Stimulated activated CD8-positive, alpha-beta memory T cell treated with anti-CD3 and anti-CD28 coated beads, Interleukin-7, amount 100 ng/mL, for 4 hours (primary cell): ENCODE measurements at places on chromosomes 6 and 20.

DNA sequence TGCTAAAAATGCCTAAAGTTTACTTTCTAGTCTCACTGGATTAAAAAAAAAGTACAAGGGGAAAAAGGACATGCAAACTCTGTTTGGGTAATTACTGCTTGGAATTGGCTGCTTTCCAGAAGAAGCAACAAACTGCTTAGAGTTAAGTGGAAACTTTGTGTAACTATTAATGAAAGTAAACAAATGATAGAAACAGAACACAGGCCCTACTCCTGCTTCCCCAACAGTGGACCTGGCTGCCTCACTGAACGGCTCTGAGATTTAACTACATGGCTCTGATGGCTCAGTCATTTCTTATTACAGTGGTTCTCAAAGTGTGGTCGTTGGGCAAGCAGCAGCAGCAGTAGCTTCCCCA, 108.5 kb downstream of the MAN1A1 start:
- no peak for DNase-seq

- DNase-seq: no peak
Measured at GRCh38 chr20:19992996-19993908, 23.9 kb upstream of the NAA20 start.

GRCh38 chr6:119250036-119250435, 99.5 kb downstream of the MAN1A1 start:
- DNase-seq: no peak

DNA sequence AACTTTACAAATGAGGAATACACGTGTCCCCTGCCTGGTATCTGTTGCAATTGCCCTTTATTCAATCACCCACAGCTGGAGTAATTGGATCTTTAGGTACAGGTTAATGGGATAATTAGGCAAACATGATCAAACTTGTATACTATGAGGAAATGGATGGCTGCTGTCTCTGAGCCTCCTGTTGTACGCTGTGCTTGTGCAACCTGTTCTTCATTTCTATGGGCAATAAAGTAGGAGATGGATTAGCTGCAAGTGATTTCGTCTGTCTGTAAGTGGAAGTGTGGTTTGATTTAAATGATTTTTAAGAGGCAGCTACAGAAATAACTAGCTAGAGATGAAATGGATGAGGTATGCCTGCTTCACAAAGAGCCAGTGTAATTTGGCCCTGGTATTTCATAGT, 474.1 kb downstream of the RNF144B start:
- DNase-seq: no peak

GRCh38 chr6:53066077-53066417, 843 bp downstream of the FBXO9 start:
- DNase-seq: peak; percentile 12

- DNase-seq: no peak
Measured at GRCh38 chr20:63036291-63036690, 29.5 kb upstream of the BHLHE23 start.

GRCh38 chr20:20741087-20742045, 28.9 kb upstream of the RALGAPA2 start:
- no peak for DNase-seq

DNA sequence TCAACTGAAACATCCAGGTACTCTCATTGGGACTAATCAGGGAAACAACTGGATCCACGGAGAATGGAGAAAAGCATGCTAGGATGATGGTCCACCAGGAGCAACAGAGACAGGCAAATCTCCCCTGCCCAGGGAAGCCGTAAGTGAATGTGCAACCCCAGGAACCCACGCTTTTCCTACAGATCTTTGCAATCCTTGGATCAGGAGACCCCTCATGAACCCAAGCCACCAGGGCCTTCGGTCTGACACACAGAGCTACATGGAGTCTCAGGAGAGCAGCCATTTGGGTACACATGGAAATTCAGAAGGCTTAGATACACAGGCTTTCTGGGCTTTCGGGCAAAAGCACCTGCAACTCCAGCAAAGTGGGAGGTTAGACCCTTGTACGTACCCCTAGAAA, 122.1 kb upstream of the PTCHD4 start:
- no peak for DNase-seq

- peak; percentile 6 for DNase-seq
Measured at GRCh38 chr6:161273274-161273751, 548 bp downstream of the AGPAT4 start.

DNA sequence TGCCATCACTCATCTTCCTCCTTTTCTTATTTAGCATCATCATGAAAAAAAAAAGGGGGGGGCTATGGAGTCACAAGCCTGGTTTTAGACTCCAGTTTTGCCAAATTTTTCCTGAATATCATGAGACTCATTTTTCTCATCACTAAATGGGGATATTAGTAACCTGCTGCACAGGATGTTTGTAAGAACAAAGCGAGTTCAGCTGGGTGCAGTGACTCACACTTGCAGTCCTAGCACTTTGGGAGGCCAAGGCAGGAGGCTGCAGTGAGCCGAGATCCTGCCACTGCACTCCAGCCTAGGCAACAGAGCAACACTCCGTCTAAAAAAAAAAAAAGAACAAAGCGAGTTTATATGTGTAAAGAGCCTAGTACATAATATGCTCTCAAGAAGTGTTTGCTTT, 82.8 kb downstream of the TFAP2A start:
- DNase-seq: no peak

GRCh38 chr6:16623029-16623653, 138.1 kb downstream of the ATXN1 start:
- DNase-seq: no peak

DNA sequence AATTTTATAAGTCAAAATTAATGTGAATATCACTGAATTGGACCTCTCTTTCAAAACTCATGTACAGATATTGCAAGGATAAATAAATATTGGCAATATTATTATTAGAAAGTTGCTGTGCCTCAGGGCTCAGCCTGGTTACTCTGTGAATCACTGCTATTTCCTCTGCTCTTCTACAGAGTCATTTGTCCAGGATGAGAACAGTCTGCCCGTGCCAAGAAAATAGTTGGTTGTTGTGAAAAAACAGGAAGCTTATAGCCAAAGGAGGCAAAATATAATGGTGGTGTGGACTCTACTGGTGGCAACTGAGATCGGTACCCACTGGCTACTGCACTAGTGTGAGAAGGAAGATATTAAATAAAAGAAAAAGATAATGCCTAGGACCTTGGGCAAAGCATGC, 93.6 kb downstream of the RIMS1 start:
- DNase-seq: no peak

DNA sequence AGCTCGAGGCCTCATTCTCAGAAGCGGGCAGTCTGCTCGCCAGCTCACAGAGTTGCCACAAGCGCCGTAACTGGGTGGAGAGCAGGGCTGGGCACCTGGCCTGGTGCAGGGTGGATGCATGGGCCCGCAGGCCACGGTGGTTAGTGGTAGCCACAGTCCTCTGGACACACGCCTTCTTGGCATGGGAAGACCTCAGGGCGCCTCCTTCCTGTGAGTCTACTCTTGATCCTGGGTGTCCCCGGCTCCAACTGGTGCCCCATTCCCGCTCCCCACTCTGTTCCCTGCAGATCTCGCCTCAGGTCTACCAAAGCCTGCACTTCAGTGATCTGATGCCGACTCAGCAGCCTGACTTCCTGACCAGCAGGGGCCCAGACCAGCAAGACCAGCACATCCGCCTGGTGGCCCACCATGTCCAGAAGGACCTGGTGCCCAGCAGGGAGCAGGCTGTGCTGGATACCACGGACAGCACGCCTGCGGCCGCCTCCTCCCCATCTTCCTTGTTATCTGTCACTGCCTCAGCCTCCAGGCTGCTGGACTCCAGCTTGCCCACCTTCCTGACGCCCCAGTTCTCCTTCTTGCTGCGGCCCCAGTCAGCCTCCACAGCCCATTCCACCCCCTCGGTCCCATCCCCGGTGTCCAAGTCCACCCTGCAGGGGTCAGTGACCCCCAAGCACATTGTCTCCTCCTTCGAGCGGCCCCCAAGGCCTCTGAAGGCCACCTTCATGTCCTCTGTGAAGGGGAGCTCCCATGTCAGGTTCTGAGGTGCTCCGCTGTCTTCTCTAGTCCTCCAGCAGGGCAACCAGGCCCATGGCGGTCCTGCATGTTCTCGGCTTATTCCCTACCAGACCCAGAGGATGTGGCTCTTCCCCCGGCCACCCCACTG, 43.1 kb downstream of the SUN5 start:
- DNase-seq: no peak

DNA sequence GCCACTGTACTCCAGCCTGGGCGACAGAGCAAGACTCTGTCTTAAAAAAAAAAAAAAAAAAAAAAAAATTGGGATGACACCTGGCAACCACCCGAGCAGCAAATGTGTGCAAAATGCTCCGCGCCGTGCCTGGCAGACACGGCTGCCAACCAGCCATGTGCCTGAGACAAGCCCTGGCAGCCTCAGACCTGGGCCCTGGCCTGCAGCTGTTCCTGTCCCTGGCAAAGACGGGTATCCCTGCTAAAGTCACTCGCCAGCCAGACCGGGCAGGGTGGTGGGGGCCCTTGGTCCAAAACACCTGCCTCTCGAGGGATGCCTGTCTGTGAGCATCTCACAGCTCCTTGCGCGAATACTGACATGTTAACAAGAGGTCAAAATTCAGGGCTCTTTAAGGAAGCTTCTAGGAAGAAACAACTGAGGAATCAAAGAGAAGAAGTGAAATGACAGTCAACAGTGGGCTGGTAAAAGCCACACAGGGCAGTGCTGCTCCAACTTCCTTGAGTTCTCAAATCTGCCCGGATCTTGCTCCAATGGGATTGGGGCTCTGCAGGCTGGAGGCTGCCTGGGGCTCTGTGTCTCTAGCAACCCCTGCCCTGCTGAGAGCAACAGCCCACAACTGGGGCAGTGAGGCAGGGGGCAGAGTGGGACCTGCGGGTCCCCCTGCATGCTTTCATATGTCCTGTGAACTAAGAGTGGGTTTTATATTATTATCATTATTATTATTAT, 53.4 kb downstream of the SYTL3 start:
- DNase-seq: no peak

- DNase-seq: no peak
Measured at GRCh38 chr6:45614488-45615285, 237.0 kb upstream of the SUPT3H start.

- DNase-seq: no peak
Measured at GRCh38 chr6:160256445-160256844, 2.2 kb downstream of the SLC22A2 start.

- no peak for DNase-seq
Measured at GRCh38 chr20:31808481-31808880, 10.7 kb upstream of the MYLK2 start.

DNA sequence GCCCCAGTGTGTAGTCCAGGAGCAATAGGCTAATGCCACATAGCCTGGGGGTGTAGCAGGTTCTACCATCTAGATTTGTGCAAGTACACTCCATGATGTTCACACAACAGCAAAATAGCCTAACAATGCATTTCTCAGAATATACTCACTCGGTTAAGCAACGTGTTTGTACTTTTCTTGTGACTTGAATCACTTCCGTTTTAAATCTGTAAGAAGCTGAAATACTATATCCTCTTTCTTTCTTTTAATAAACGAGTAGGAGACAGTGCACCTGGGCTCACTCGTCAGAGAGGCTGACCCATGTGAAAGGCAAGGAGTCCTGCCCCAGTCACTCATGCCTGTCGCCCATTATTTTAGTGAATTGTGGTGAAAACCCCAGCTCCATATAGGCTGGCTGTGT, 201.6 kb downstream of the FOXA2 start:
- no peak for DNase-seq

DNA sequence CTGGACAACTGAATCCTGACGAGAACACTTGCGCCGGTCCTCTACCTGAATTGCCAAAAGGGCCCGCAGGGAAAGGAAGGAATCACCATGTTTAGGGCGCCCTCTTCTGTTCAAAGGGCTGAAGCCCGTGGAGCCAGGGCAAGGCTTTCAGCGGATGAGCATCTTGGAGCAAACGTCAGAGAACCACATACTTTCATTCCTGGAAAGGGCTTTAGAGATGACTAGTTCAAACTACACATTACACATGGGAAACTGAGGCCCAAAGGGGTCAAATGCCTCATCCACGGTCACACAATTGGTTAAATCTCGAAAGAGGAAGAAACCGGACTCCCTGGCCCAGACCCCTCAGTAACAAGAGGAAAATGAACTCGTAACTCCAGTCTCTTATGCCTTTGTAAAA, 11.5 kb upstream of the ZNF133 start:
- DNase-seq: peak; percentile 21

DNA sequence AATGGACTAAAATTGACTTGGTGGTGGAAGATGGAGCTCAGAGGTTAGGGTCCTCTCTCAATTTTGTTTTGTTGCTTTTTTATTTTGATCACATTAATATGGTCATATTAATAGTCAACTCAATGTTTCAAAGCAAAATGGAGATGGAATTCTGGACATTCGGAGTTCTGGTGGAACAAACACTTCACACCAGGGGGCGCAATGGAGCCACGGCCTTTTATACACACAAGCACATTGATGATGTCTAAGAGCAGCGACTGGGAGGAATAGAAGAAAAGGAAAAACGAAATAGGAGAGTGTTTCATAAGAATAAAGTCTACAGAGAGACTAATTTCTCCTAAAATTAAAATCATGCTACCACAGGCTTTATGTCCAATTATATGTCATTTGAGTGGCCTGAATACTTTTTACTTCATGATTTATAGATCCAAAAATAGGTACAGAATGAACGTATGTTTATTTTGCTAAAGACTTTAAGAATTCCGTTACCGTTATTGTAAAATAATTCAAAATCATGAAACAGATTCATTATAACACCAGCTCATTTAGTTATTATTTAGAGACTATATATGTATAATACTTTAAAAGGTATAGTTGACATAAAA, 197.6 kb upstream of the SASH1 start:
- no peak for DNase-seq

GRCh38 chr20:33621717-33622400, 40.3 kb upstream of the C20orf144 start:
- no peak for DNase-seq

DNA sequence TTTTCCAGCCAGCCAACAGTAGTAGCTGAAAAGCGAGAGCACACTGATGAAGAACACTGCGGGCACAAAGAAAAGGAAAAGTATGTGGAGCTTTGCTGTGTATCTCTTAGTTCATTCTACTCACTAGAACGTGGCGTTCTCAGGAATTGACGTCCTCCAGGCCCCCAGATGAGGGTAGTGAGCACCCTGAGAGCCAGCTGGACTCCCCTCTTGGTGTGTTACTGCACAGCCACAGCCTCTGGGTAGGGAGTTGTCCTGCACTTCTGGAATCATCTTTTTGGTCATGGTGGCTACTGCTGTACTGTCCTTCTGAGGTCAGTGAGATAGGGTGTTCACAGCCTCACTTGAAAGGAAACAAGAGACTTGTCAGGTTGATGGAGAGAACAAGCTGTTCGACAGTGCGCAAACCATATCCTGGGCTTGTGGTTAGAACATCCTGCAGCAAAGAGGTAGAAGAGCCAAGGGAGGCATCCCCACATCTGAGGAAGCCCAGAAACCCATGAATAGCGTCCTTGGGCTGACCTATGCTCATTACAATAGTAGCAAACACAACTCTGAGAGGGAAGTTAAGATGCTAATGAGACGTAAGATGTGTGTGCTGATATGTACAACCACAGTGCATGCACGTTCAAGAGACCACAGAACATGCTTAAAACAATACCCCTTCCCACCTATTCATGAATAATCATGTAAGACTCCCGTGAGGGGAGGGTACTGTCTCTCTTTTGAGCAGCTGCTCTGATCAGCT, 14.6 kb upstream of the HLA-F start:
- peak; percentile 33 for DNase-seq
